Kasumi-1 (cell line): ENCODE measurements at places on chromosomes 4 and X.
A peak's percentile ranks its signal among the peaks of the same experiment; 100 is the strongest.

GRCh38 chr4:133467290-133467947 lies 318.3 kb downstream of the PCDH10 start:
- DNase-seq: no peak

DNA sequence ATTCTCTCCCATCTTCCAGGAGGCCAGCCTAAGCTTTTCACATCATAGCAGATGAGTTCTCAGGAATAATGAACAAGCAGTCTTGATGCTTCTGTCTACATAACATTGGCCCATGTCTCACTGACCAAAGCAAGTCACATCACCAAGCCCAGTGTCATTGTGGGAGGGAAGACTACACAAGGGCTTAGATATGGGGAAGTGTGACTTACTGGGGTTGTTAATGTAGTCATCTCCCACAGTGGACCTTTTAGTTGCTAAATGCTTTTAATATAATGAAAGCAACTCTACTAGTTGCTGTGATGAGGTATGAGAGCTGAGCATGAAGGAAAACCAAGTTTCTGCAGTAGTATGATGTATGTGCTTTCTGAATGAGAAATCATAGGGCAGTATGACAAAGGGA lies 40.5 kb downstream of the TSPAN7 start:
- no peak for DNase-seq

GRCh38 chrX:48035891-48036290 lies 29.1 kb downstream of the SPACA5 start:
- no peak for DNase-seq

DNA sequence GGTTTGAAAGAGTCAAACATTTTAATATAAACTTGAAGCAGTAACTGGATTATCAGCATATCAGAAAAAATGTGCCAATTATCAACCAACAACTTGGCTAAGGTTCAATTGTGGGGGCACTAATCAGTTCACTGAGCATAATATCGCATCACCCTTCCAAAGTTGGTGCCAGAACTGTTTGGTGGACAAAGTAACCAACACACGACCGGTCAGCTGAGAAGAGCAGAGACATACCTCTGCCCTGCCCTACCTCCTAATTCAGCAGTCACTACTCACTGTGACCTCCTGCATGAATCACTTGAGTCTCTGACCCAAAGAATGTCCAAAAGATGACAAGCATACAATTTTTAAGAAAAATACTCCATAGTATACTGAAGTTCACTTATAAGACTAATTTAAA lies 53.2 kb downstream of the TSPAN5 start:
- DNase-seq: no peak

- no peak for DNase-seq
Measured at GRCh38 chrX:42495139-42495538, 282.8 kb downstream of the PPP1R2C start.

DNA sequence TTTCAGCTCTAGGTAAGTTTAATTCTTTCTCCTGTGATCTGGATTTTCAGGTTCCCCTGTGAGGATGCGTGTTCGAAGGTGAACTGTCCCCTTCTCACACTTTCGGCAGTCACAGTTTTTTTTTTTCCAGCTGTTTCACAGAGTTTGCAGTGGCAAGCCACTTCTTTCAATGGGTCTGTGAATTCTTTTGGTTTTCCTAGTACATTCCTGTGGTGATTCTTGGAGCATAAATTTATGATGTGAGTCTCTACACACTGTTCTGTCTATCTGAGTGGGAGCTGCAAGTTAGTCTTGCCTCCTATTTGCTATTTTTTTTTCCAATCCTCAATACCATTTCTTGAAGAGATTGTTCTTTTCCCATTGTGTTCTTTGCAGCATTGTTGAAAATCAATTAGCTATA lies 595.5 kb downstream of the RAPGEF2 start:
- no peak for DNase-seq

- no peak for DNase-seq
Measured at GRCh38 chrX:94389044-94389443, 715.0 kb downstream of the FAM133A start.

DNA sequence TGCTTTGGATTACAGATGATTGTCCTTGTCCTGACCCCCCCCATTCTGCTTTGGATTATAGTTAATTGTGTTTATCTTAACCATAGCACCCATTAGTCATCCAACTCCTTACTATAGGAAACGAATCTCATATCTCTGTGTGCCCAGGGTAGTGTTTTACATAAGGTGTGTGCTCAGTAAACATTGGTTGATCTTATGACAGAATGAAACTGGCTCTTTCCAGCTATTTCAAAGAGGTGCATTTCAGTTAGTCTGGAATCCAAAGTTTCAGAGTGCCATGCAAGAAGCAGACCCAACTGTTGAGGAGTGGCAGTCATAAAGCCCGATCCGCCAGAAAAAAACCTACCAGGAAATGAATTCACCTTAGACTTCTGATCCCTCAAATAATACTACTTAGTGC lies 14.7 kb downstream of the TRIM2 start:
- DNase-seq: no peak

GRCh38 chrX:74234818-74235217 lies 69.2 kb upstream of the ZCCHC13 start:
- DNase-seq: peak; percentile 32

GRCh38 chr4:185311113-185311888 lies 84.4 kb downstream of the LRP2BP start:
- DNase-seq: no peak

- peak; percentile 60 for DNase-seq
Measured at GRCh38 chrX:47482512-47483305, at the start of gene ZNF41. ZNF41 (minus strand) TSS chrX:47483222; CDS start chrX:47467481, 15,741 bp downstream.

- no peak for DNase-seq
Measured at GRCh38 chrX:14013054-14013453, 16.6 kb downstream of the GEMIN8 start.

GRCh38 chr4:185726931-185727330 lies 85.1 kb downstream of the SORBS2 start:
- no peak for DNase-seq

DNA sequence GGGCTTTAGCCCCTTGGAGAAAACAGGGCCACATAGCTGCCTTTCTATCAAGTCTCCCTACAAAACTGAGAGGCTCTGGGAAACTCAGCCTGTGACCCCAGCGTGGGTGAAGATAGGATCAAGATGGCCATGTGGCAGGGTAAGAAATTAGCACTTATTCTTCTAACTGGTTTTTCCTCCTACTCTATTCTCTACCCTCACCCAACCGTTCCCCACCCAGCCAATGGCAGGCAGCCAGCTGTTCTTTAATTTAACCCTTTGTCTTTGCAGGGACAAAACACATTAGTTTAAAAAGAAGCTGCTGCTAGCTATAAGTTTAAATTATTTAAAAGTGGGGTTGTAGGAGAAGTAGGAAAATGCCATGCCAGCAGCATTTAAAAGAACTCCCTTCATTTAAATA lies 2.8 kb downstream of the CLCN5 start:
- no peak for DNase-seq

GRCh38 chr4:156981262-156981769 lies 9.7 kb upstream of the PDGFC start:
- DNase-seq: no peak

- DNase-seq: no peak
Measured at GRCh38 chr4:34633241-34633640, 1611.1 kb downstream of the ARAP2 start.

- no peak for DNase-seq
Measured at GRCh38 chr4:177313263-177313662, 3.6 kb downstream of the NEIL3 start.

DNA sequence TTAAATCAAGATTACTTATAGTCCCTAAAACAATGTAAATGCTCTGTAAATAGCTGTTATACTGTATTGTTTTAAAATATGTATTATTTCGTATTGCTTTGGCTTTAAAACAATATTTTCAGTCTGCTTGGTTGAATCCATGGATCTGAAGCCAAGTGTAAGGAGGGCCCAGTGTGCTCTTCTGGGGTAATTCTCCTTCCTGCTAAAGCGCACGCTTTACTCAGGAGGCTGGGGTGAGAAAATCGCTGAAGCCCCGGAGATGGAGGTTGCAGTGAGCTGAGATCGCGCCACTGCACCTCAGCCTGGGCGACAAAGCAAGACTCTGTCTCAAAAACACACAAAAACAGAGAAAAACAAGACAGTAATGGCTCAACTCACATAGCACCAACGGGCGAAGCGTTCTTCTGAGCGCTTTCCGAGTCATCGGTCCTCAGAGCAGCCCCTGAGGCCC lies 391 bp upstream of the IDUA start:
- no peak for DNase-seq

DNA sequence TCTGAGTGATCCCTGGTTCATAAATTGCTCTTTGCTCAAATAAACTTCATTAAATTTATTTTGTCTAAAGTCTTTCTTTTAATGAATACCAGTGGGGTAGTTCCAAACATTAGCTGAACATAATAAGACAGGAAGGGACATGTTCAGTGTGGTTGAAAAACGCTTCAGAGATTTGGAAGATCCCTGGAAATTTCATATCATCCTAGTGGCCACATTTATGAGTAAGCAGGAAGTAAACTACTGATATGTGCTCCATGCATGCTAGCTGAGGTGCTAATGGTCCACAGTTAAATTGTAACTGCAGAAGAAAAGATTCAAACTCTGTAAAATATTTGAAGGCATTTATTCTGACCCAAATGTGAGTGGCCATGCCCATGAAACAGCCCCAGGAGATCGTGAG lies 1328.7 kb downstream of the ADGRL3 start:
- no peak for DNase-seq

DNA sequence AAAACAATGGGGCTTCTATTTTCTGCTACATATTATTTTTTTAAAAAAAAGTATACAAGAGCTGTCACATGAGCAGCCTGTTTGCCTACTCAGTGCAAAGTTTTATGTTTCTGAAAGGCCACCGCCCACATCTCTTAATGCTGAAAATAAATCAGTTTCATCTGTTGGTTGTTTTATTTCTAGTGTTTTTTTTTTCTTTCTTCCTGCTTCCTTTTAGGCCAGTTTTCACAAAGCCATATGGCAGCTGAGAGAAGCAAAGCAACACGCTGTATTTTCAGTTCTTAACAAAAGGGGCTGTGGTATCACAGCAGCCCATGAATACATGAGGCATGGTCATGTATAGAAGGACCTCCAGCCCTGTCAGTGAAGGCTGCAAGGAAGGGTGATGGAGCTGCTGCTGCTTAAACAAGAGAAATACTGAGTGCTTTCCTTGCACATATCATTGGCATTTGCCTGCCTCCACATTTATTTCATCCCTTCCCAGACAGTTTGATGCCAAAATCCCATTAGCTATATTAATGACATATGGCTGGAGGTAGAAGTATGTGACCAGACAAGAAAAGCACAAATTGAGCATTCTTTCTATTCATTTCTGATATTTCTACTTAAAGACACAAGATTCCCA lies 172.5 kb downstream of the PCDH18 start:
- no peak for DNase-seq

DNA sequence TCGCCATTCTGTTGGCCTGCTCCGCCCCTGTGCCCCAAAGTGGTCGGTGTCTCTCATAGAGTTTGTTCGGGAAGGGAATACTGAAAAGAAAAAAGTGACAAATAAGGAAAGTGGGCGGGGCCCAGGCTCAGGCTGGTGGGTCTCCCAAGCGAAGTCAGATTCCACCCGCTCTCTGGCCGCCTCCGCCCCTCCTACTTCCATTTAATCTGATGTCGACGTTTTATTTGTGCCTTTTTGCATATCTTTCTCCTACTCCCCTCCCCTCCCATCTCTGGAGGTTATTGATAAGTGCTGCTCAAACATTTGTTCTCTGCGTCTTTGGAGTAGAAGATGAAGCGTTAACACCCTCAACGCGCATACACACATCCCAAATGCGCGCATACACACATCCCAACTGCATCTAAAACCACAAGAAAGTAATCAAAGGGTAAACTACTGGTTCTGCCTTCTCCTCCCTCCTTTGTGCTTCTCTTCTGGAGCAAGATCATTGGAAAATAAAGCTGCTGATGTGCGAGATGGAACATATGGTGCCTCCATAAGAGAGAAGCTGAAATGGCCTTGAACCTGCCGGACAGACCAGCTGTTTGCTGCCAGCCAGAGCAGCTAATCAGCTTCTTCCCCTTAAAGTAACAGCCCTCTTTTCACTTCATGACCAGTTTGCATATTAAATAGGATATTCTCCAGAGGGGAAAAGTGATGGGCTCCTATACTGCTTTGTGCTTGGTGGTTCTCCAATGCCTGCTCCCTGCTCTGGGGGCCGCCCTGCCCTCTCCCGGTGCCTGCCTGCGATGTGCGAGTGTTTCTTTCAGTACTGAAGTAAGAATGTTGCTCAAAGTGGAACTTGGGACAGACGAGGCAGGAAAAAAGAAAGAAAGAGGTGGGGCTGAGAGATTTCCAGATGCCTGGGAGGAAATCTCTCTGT lies 3.1 kb downstream of the MAMLD1 start:
- DNase-seq: peak; percentile 9

- DNase-seq: no peak
Measured at GRCh38 chr4:69531251-69531650, 35.5 kb upstream of the UGT2B4 start.

DNA sequence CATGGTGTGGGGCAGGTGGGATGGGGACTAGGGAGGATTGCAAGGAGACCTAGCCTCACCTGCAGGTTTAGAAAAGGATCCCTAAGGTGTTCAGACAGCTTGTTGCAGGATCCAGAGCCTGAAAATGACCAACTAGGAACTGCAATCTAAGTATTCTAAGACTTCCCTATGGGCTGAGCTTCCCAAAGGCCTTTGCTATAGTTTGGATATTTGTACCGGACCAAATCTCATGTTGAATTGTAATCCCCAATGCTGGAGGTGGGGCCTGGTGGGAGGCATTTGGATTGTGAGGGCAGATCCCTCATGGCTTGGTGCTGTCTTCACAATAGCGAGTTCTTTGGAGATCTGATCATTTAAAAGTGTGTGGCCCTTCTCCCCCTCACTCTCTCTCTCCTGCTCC lies 52.1 kb downstream of the GPC3 start:
- no peak for DNase-seq

DNA sequence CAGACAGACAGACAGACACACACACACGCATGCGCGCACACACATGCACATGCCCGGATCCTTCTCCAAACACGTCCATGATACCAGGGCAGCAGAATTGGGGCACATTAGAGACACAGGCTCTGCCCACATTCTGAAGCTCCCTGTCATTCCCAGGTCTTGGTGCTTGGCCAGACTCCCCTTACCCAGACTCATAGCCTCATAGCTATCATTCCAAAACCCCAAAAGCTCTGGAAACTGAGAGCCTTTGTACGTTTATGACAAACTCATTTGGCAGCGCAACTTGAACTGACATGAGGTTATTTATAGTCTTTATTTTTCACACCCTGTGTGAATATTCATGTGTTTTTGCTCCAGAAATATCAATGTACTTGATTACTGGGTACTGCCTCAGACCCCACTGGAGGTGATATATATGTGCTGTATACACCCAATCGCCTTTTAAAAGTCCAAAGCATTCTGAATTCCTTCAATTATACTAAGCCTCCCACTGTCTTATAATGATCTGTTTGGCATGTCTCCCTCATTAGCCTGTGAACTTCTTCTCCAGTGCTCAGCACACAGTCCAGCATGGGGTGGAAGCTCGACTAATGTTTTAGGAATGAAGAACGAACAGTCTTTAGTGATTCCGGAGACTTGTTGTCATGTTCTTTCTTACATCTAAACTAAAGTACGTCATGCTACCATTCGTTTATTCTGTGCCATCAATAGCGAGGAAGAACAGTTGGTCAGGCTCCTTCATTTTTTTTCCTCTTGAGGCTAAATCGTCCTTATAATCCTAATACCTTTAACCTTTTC lies 45.0 kb downstream of the RTL9 start:
- DNase-seq: no peak
